ENCODE measurements at places on chromosomes 16 and 17.

DNA sequence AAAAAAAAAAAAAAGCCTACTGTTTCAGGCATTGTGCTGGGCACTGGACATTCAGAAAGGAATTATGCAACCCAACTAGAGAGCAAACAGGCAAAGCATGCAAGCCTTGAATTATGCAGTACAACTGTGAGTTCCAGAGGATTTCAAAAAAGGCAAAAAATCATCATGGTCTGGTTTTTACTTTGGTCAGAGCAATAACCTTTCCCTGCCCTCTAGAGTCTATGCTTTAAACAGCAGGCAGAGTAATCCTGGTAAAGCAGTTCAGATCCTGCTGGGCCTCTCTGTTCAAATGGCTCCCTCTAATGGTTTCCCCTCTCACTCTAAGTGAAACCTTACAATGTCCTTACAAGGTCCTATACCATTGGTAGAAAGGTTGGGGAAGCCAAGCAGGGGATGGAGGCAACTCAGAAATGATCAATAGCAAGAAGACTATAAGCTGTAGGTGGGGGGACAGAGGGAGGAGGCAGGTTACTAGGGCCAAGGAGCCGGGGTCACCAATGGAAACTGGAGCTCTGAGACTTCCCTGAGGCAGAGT lies 4.6 kb upstream of the TAF15 start:
- DNase-seq, result peak; percentile 52

- DNase-seq, result peak; percentile 56
Observed at GRCh38 chr17:50681263-50682200, 26.2 kb downstream of the ANKRD40 start.

DNA sequence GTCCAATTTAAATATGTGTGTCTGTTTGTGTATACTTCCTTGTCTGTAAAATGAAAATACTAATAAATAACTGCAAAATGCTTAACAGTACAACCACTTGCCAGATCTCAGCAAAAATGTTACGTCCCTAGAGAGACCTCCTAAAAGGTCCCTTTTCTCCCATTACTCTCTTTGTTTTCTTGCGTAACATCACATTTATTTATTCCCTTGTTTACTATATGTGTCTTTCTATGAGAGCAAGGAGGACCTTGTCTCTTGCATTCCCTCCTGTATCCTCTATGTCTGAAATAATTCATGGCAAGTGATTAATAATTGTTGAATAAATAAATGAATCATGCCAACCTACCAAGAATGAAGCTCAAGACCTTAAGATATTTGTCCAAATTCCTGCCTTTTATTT lies 1.9 kb downstream of the ACSM3 start:
- DNase-seq, result no peak

GRCh38 chr17:80189611-80190010 lies 19.8 kb downstream of the CARD14 start:
- DNase-seq, result no peak

DNA sequence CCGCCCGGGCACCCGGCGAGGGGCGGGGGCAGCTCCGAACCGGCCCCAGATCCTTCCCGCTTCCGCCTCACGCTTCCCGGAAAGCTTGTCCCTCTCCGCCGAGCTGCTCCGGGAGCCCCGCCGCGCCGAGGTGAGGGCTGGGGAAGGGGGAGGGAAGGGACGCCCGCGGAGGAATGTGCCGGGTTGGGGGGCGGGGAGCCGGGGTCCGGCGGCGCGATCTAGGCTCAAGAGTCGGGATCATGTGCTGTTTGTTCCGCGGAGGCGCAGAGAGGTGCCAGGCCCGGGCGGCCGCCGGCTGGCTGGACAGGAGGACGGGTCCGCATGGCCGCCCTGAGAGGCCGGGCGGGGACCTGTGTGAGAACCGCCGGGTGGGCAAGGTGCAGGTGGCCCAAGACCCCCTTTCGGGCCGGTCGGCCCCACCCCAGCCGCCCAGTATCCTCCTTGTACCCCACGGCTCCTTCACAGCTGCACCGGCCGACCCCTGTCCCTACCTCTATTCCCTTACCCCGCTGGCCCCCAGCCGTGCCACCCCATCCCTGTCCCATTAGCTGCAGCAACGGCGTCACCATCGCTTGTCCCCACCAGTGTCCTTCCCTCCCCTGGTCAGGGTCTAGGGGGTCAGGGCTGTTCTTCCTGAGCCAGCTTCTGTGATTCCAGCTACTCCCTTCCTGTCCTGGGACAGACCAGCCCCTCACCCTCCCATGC lies 429 bp downstream of the KIF1C start:
- peak; percentile 66 for DNase-seq

GRCh38 chr17:48510761-48511604 lies 19.8 kb downstream of the HOXB1 start:
- DNase-seq, result no peak

- DNase-seq, result no peak
Observed at GRCh38 chr16:87470332-87470731, 22.5 kb downstream of the ZCCHC14 start.

DNA sequence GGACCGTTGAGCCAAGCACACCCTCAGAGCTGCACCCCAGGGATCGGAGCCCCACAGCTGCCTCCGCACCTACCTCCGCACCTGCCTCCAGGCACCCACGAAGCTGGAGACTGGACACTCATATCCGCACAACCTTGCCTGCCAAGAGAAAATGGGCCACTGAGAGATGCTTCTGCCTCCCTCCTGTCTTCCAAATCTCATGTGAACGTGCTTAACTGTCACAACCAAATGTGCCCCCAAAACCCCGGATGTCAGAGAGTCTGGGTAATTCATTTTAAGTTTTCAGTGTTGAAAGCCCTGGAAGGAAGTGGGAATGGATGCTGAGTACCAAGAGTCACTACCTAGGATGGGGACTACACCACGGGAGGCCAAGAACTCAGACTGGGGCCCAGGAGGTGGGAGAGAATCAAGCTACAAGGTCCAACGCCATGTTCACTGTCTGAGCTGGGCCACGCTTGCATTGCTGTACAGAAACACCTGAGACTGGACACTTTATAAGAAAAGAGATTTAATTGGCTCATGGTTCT lies 49.5 kb upstream of the MEAK7 start:
- no peak for DNase-seq

DNA sequence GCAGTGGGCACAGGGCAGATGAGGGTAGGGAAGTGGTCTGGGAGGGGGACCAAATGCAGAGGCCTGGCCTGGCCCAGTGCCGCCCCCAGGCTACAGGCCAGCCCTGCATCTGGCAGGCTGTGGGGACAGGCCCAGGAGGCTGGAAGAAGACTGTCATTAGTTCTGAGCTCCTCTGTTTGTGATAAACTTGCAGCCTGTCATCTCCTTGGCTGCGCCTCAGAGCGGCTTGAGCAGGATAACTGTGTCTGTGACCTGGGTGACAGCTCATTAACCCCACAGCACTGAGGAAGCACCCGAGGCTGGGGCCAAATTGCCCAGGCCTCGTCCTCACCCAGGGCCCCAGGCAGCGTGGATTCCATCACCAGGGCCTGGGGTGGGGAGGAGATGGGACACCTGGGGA lies 23.9 kb downstream of the ABCC3 start:
- no peak for DNase-seq

DNA sequence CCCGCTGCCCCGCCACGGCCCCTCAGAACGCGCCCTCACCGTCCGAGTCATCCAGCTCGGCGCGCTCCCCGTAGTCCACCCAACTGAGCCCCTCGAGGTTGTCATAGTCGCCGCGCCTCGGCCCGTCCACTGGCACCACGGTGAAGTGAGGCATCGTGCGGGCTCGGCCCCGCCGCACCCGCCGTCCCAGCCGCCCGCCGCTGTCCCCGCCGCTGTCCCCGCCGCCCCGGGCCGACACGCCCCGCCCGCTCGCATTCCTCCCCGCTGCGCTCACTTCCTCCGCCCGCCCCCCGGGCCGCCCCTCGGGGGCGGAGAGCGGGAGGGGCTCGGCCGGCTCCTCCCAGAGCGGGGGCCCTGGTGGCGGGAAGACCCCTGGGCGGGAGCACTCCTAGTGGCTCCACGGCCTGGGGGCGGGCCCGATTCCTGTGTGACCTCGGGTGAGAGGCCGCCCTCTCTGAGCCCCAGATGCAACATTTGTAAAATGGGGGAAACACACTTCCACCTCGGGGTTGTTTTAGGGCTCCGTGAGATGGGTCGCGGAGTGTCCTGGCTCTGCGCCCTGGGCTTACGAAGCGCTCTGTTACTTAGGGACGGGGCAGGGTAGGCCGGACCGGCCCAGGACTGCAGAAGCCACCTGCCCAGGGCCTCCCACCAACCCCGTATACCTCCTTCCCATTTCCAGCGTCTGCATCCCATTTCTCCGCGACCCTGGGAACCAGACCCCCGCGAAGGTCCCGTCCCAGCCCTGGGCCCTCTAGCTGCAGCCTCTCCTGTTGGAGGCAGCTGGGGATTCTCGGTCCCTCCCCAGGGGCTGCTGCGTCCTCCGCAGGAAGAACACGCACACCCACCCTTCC lies at the start of gene SLC12A4:
Gene SLC12A4 (minus strand): TSS at position 238 of the 854 bp plus-strand sequence. CDS start 84 bp downstream, at position 154.
- DNase-seq, result peak; percentile 86

DNA sequence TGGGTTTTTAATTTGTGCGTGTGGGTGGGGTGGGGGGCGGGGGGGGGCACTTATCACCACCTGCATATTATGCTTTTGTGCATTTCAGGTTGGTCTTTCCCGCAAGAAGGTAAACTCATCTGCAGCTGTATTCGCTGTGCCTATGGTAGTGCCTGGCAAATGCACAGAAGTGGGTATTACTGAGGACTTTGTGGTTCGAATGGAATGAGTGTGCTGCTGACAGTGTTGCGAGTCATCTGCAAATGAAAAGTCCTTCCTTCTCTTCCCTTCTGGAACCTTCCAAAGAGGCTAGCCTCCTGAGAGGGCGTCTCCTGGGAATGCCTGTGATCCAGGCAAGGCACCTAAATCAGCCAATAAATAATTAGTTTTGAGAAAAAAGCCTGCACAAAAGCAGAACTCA lies 532.9 kb downstream of the MAF start:
- no peak for DNase-seq
